ENCODE measurements at places on chromosomes 1 and 21.
A peak's percentile ranks its signal among the peaks of the same experiment; 100 is the strongest.

- no peak for DNase-seq
Observed at GRCh38 chr1:90544356-90544755, 172.7 kb downstream of the BARHL2 start.

DNA sequence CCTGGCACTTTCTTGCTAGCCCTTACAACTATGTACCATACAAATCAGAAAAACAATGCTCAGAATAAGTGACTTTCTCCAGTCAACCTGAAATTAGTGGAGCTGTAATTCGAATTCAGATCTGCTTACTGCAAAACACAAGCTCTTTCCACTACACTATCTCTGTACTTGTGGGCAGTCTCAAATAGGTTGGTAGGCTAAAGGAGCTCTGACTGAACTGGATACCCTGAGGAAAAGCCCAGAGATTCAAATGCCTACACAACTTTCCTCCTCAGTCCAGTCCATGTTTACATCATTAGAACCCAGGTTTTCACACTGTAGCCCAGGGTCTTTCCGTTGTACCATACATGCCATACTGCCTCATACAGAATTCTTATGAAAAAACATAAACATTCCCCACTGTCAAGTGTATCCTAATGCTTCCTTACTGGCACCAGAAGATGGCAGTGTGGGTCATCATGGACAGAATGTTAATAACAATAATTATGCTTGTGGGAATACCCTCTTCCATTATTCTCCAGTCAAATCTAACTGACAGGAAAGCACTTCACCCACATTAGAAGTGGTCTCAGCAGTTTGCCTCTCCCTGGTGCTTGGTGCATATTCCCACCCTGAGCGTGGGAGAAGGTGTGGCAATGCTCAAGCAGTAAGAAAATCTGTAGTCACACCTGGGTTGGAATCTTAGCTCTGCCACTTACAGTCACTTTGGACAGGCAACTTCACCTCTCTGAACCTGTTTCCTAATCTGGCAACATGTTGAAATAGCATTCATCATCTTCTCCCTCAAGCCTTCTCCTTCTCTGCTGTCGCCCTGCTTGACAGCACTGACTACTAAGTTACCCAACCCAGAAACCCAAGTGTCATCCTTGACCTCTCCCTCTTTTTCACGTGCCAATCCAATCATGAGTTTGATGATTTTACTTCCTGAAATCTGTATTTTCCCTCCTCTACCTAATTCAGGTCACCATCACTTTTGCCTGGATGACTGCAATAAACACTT lies 14.4 kb upstream of the ZFYVE9 start:
- DNase-seq, result peak; percentile 49

DNA sequence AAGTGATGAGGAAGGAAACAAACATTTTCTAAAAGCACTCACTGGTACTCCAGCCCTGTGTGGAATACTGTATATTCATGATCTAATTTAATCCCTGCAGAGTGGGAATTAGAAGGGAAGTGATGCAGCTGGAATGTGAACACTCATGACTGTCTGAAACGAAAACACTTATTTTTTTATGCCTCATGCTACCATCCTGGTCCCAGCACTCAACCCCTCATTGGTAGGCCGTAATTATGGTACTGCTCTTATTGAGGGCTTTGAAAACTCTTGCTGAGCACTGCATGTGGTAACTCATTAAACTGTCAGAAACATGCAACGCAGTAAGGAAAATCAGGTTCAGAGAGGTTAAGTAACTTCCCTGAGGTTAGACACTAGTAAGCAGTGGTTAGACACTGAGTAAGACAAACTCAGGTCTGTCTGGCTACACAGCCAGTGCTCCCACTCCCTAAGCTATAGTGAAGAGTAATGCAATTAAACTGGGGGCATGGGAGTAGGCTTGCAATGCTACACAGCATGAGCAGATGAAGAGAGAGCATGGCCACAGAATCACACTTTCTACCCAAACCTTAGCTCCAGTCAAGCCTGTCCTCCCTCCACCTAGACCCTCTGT lies 17.3 kb upstream of the TNFSF4 start:
- DNase-seq, result no peak

DNA sequence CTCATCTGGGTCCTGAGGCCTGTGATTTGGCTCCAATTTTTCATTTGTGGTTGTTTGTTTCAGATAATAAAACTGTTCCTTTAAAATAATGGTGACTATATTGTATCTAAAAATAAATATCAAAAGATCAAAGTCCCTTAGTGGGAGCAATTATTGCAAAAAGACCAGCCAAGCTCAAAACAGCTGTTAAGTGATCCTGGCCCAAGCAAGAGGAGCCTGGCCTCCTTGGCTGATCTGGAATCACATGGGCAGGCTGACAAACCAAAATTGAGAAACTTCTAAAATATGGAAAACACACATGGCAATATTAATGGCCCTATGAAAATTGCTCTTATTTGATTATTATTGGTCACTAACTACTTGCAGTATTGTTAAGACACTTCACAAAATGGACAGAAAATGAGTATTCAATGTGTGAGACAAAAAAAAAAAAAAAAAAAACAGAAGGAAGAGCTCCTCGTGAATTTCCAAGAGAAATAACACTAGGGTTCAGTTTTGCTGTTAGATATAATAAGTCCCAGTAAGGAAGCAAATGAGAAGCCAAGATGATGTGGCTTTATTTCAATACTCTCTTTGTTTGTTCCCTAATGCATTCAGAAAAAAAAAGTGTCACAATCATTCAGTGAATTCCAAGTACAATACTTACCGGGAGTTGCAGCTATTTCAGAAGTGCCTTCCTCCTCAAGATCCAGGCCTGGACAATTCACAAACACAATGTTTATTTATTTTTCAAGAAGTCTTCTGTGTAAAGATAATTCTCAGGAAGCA lies 105.1 kb downstream of the SEC16B start:
- no peak for DNase-seq

GRCh38 chr1:77386276-77386675 lies 104.5 kb downstream of the AK5 start:
- no peak for DNase-seq

GRCh38 chr21:45593162-45594022 lies 50.1 kb upstream of the PCBP3 start:
- peak; percentile 33 for DNase-seq

GRCh38 chr1:23069675-23070074 lies 50.4 kb downstream of the KDM1A start:
- DNase-seq, result no peak

Data from hematopoietic multipotent progenitor cell (in vitro differentiated cells).